Amygdala (tissue), 56 donors: ENCODE measurements at places on chromosomes 6 and 20.

DNA sequence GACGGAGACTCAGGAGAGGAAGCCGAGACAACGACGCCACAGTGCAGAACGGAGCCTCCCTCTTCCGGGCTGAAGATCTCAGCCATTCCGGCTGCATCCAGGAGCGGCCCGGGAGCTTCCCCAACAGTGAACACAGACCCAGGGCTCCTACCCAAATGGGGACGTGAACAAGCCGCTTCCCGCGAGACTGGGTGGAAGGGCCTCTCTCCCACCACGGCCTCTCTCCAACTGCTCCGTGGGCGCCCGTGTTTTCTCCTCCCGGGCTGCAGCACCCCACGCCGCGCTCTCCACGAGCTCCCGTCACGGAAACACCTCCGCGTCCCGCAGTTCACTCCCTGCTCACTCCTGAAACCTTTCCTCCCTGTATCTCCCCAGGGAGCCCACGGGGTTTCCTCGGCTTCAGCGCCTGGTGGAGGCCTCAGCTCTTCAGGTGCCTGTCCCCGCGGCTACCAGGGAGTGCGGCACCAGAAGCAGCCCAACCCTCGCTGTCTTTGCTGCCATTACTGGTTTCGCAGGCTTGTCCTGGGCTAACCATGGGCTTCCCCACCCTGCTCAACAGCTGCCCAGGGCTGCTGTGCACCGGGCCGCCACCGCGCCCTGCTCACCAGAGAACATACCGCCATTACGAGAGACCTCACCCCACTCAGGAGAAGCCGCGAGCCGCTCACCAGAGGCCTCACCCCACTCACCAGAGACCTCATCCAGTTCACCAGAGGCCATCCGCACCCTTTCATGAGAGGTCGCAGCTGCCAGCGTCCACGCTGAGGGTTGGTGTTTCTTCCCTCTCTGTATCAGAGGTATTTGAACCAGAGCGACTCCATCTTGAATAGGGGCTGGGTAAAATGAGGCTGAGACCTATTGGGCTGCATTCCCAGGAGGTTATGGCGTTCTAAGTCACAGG, 922.8 kb downstream of the QKI start:
- DNase-seq: no peak

DNA sequence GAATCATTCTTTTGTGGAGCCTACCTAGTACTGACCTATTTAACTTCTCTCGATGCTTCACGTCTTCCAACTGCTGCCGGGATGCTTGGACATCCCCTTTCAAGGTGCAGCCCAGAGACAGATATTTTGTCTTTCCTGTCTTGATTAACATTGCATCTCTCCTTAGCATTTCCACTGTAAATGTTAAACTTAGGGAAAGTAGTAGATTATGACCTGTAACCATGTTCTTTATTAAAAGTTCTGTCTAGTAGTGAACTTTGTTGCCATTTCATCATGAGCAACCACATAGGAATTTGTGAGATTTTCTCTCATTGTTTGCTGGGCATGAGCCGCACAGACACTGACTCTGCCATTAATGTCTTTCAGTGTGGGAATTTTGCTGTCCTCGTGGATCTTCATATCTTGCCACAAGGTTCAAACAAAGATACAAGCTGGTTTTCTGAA, 117.9 kb downstream of the JAG1 start:
- DNase-seq: no peak

DNA sequence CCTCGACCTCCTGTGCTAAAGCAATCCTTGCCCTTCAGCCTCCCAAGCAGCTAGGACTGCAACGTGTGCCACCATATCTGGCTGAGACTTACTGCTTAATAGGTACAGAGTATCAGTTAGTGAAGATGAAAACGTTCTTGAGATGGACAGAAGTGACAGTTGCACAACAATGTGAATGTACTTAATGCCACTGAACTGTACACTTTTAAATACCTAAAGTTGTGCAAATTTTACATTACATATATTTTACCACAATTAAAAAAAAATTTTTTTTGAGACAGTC, 25.9 kb downstream of the NUDT3 start:
- DNase-seq: no peak

- no peak for DNase-seq
Measured at GRCh38 chr6:147127587-147127986, 76.6 kb upstream of the STXBP5 start.

DNA sequence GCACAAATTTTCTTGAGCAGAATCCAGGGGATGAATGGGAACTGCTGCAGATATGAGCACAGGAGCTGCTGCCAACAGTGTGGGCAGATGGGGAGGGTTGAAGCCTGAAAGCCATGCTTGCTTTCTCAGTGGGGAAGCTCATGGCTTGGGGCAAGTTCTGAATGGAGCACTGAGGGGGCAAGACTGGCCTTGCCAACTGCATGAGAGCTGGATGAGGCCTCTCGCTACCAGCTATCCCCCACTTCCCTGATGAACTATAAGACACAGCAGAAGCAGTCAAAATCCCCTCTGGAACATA, 28.3 kb downstream of the TREM1 start:
- DNase-seq: no peak

DNA sequence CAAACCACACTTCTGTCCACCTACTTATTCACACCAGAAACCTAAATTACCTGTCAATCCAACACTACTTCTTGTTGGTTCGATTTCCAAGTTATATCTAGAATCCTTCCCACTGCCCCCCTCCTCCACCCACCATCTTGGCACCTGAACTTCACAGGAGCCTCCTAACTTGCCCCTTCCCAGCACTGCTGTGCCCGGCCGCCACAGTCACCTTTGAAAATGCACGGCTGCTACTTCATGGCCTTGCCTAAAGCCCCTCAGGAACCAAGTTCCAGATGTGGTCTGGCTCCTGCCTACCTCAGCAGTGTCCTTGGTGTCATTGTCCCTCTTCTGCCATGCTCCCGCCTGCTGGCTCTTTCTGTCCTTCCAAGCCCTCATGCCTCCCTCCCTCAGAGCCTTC, 31.2 kb downstream of the PKIG start:
- DNase-seq: no peak

DNA sequence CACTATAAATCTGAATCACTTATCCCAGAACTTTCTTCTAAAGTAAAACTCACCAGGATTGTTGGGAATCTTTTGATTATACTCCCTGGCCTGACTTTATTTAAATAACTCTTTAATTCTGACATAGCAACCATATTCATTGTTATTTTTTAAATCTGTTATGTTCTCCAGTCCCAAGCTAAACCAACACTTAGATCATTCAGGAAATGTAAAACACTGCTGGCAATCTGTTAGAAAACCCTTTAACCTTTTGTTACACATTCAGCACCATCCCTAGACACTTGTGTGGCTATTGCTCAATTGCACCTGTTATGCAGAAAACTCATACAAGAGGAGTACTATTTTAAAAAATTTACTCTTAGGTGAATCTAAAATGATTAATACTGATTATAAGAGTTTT, 101.8 kb upstream of the NHSL1 start:
- no peak for DNase-seq

- DNase-seq: no peak
Measured at GRCh38 chr20:36644706-36645095, 1.3 kb downstream of the SLA2 start.
